Regular cardiac myocyte (primary cell): ENCODE measurements at places on chromosomes 6 and 20. TPM values are rescaled to one million over a fixed set of nuclear protein-coding genes. Genes with fewer than 3 reads are reported as not detected.

The LY6G6F gene
- not detected in 2 replicates for total RNA-seq

The DEF6 gene
- total RNA-seq = 0.56 and 1.3 TPM in 2 replicates

The RIPOR3 gene
- total RNA-seq = 5.4 and 13.2 TPM in 2 replicates

The WFDC10B gene
- total RNA-seq = not detected in 2 replicates

The SOX18 gene
- total RNA-seq = under 0.01 and 0.19 TPM in 2 replicates

The PAX1 gene
- total RNA-seq = not detected in 2 replicates

The TTK gene
- 6.2 and 37.6 TPM in 2 replicates for total RNA-seq

The SAMD5 gene
- under 0.01 TPM in 2 replicates for total RNA-seq

The TAGAP gene
- total RNA-seq = not detected in 2 replicates

The BPIFB2 gene
- not detected in 2 replicates for total RNA-seq

The ASIP gene
- total RNA-seq = not detected in 2 replicates

The PAK5 gene
- not detected in 2 replicates for total RNA-seq

The HSPA12B gene
- total RNA-seq = 0.28 TPM in 1 of 2 replicates, not detected in the other

The RIMS1 gene
- total RNA-seq = 17.1 and 39.5 TPM in 2 replicates

The NR2E1 gene
- not detected in 2 replicates for total RNA-seq

The HRH3 gene
- not detected in 2 replicates for total RNA-seq

The CST2 gene
- 6.9 and 38.1 TPM in 2 replicates for total RNA-seq

The LY6G5C gene
- 0.38 and 1.7 TPM in 2 replicates for total RNA-seq

The OLIG3 gene
- not detected in 2 replicates for total RNA-seq

The IL20RA gene
- total RNA-seq = under 0.01 and 0.28 TPM in 2 replicates

The PPIL6 gene
- total RNA-seq = 1.9 and 6.5 TPM in 2 replicates

The SYTL3 gene
- total RNA-seq = 3.6 and 6.8 TPM in 2 replicates

The MYB gene
- 0.28 and 6.3 TPM in 2 replicates for total RNA-seq

The MEP1A gene
- not detected in 2 replicates for total RNA-seq

The TTI1 gene
- total RNA-seq = 14.1 and 21.7 TPM in 2 replicates

The RAB32 gene
- 132 and 164 TPM in 2 replicates for total RNA-seq

The ADGRB3 gene
- total RNA-seq = under 0.01 TPM in 1 of 2 replicates, not detected in the other

The LTB gene
- 0.28 TPM in 1 of 2 replicates, not detected in the other for total RNA-seq

The PRELID3B gene
- 76.1 and 91.3 TPM in 2 replicates for total RNA-seq

The LRRC73 gene
- total RNA-seq = 0.19 and 0.56 TPM in 2 replicates

The SRF gene
- 16.1 and 23.4 TPM in 2 replicates for total RNA-seq

The TULP1 gene
- total RNA-seq = not detected in 2 replicates

The EEF1A2 gene
- total RNA-seq = 0.38 and 5.4 TPM in 2 replicates

The WFDC2 gene
- not detected in 2 replicates for total RNA-seq

The TFAP2D gene
- total RNA-seq = not detected in 2 replicates

The BPIFB4 gene
- total RNA-seq = not detected in 2 replicates

The SMOC2 gene
- total RNA-seq = 0.28 TPM in 1 of 2 replicates, not detected in the other

The KIF13A gene
- total RNA-seq = 56.2 and 73.9 TPM in 2 replicates

The TP53TG5 gene
- total RNA-seq = under 0.01 TPM in 1 of 2 replicates, not detected in the other

The NKX2-4 gene
- total RNA-seq = not detected in 2 replicates

The FAM83C gene
- under 0.01 TPM in 1 of 2 replicates, not detected in the other for total RNA-seq

The PRND gene
- total RNA-seq = not detected in 2 replicates

The GRM4 gene
- under 0.01 TPM in 1 of 2 replicates, not detected in the other for total RNA-seq

The ATP6V1G2 gene
- total RNA-seq = 1.2 and 5.1 TPM in 2 replicates

The GSTA2 gene
- not detected in 2 replicates for total RNA-seq

The GLP1R gene
- total RNA-seq = under 0.01 TPM in 1 of 2 replicates, not detected in the other

The AGER gene
- total RNA-seq = 0.56 and 0.58 TPM in 2 replicates

The TPD52L2 gene
- total RNA-seq = 137 and 175 TPM in 2 replicates
